CD4-positive, alpha-beta memory T cell (primary cell): ENCODE measurements at places on chromosomes 1 and 21. TPM values are rescaled to one million over a fixed set of nuclear protein-coding genes. Genes with fewer than 3 reads are reported as not detected.

CZIB gene
- 82.4 TPM for total RNA-seq

IL23R gene
- 1.1 TPM for total RNA-seq

FYB2 gene
- total RNA-seq = not detected

ZNF648 gene
- not detected for total RNA-seq

ZFP69B gene
- total RNA-seq = 7.9 TPM

HCRTR1 gene
- total RNA-seq = not detected

MOV10 gene
- 90.6 TPM for total RNA-seq

RAB25 gene
- 0.53 TPM for total RNA-seq

MCOLN2 gene
- total RNA-seq = 20.3 TPM

RGS16 gene
- total RNA-seq = 1.4 TPM
